ENCODE measurements at places on chromosomes 12 and 14. TPM values are rescaled to one million over a fixed set of nuclear protein-coding genes. Genes with fewer than 3 reads are reported as not detected.

DNA sequence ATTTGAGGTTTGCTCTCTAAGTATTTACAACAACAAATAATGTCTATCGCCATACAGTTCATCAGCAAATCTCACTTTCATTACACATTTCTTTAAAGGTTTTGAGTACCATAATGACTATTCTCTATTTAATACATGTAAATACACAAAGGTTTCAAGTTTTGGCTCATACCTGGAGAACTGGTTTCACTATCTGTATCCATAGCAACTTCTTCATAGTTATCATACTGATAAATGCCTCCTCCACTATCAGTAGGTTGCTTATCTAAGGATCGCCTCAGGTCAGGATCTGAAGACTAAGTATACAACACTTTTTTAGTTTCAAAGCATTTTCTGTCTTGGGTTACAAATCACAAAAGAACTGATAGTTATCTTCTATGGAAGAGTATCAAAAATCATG is 21.4 kb downstream of the ZFC3H1 start:
- DNase-seq = no peak

DNA sequence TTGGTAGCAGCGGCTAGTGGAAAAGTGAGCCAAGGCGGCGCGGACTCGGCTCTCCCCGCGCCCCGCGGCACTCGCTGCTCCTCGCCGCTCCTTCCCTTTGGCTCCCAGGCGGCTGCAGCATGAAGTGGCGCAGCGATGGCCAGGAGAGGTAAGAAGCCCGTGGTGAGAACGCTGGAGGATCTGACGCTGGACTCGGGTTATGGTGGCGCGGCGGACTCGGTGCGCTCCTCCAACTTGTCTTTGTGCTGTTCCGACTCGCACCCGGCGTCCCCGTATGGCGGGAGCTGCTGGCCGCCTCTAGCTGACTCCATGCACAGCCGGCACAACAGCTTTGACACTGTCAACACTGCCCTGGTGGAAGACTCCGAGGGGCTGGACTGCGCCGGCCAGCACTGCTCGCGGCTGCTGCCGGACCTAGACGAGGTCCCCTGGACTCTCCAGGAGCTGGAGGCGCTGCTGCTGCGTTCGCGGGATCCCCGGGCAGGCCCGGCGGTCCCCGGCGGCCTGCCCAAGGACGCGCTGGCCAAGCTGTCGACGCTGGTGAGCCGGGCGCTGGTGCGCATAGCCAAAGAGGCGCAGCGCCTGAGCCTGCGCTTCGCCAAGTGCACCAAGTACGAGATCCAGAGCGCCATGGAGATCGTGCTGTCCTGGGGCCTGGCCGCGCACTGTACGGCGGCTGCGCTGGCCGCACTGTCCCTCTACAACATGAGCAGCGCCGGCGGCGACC is 225.6 kb upstream of the CRY1 start:
- DNase-seq = peak; percentile 32

- no peak for DNase-seq
Measured at GRCh38 chr12:5492562-5492961, 60.7 kb downstream of the NTF3 start.

DNA sequence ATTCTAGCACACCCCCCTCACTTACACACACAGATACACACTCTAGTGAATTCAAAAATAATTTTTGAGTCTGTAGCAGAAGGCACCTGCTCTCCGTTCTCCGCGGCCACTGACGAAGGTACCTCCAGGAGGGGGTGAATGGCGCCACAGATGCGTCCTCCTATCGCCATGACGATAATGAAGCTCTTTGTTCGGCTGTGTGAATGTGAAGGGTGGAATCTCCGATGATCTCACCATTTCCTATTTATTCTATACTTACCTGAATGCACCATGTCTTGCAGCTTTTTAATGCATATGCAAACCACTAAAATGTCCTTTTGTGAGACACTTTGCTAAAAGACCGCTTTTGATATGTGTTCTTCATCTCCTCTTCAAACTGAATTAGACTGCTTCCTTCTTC is 162.7 kb downstream of the EGLN3 start:
- DNase-seq = no peak

GRCh38 chr12:41055875-41056577 is 132.1 kb upstream of the PDZRN4 start:
- no peak for DNase-seq

DNA sequence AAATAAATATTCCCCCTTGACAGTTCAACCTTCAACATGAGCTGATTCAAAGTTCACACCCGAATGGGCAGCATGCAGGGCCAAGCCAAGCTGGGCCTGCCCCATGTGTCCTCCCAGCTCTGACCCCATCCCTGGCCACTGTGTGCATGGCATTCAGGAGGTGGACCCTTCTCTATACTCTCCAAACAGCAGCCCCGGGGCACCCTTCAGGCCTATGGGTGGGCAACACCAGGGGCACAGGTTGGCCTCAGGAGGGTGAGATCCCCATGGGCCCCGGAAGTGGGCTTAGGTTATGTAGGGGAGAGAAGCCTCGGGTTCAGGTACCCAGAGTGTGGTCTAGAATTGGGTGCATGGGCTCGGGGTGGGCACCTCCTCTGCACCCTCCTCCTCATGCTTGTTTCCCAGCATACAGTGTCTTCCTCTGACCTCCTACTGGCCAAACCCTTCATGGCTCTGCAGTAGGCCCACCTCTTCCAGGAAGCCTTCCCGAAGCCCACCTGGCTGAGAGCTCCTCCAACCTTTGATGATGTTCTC is 31.5 kb upstream of the BCL7A start:
- no peak for DNase-seq

GRCh38 chr12:101116911-101117310 is 93.1 kb downstream of the SLC5A8 start:
- DNase-seq = no peak

DNA sequence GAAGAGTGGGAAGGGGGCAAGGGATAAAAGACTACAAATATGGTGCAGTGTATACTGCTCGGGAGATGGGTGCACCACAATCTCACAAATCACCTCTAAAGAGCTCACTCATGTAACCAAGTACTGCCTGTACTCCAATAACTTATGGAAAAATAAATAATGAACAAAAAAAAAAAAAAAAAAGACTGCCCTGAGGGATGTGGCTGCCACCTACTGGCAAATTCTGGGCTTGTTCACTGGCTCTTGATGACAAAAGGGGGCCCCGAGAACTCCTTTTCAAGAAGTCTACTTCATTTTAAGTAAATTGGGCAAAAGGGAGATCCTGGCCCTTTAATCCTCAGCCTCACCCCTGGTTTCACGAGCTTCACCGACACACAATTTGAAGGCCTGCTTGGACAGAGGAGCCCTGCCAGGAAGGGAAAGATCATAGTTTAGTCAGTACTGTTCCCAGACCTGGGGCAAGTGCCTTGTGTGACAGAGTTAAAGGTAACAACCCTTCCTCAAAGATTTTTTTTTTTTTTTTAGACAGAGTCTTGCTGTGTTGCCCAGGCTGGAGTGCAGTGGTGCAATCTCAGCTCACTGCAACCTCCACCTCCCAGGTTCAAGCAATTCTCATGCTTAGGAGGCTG is 26.1 kb upstream of the STAC3 start:
- no peak for DNase-seq

DNA sequence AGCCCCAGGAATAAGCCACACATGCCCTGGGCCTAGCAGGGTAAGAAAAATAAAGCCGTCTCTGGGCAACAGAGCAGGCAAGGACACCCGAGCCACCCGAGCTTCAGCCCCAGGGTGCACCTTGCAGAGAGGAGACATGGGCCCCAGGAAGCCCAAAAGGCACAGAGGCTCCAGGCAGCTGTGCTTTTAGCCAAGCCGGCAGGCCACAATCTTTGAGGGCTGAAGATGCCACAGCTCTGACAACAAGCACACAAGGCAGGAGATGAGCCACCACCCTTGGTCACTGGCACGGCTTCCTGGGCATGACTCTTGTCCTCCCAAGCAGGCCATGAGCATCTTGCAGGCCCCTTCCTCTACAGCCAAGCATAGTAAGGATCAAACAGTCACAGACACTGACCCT is 86.3 kb downstream of the ITPK1 start:
- DNase-seq = no peak

DNA sequence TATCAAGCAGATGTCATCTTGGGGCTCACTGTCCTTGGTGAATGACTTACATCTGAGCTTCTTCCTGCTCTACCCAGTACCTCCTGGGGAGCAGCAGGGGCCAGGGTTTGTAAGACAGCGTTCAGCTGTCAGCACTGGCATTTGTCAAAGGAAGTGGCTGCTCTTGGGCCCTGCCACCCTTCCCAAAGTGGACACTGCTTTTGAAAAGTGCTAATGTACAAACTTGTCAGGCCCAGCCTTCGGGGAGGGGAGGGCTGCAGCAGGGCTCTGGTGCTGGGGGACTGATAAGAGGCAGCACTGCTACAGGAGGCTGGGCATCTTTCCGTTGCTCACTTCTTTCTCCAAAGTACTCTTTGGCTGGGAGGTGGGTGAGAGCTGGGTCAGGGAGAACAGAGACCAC is 59.8 kb upstream of the RBM19 start:
- no peak for DNase-seq

DNA sequence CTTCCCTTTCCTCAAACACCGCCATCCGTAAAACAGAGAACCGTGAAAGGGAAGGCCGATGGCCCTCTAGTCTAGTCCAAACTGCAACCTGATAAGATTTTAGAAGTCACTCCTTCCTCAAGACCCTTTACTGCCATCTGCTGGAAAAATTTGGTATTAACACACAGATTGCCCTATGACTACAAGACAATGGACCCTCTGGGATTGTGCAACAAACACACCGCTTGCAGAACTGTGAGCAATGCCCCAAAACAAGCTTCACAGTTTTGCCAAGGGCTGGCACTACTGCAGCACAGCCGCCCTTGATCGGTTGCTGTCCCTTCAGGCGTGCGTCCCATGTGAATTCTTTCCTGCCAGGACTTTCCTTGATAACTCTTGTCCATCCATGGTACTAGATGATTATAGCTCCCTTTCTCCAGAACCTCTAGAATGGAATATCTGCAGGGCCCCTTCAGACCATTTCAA is 23.1 kb downstream of the LLPH start:
- DNase-seq = peak; percentile 80

DNA sequence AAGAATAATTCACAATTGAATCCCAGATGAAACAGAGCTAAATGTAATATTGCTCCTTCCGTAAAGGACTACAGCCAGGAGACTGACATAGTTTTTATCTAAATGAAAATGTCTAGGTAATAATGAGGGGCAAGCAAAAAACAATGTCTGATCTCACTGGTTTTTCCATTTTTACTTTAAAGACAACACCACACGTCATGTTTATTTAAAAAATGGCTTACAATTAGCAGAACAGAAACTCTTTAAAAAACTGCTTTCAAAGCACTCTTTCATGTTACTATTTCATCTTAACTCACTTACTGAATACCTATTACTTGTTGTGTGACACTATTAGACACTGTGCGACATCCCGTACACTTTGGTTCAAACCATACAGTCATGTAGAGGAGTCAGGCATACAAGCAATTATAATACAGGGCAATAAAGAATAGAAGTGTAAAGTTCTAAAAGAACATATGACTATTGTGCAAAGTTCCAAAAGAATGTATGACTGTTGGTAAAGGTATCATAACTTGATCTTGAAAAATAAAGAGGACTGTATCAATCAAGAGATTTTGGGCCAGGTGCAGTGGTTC is 9.1 kb downstream of the BTBD7 start:
- no peak for DNase-seq

- no peak for DNase-seq
Measured at GRCh38 chr14:34614638-34615037, 15.3 kb downstream of the SNX6 start.

DNA sequence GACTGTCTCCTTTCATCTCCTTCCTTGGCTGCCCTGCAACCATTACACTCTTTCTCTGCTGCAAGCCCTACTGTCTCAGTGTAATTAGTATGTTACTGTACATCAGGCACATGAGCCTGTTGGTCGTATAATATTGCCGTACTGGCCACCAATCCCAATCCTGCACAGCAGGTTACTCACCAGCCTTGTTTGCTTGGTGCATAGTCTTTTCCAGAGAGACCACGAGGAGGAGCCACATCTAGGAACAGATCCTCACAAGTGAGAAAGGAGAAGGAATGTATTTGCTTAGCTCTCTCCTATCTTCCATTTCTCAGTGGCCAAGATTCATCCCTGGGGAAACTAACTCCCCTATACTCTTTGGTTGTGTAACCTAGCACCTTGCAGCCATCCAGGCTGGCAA is 33.0 kb upstream of the BICDL1 start:
- DNase-seq = no peak

- DNase-seq = no peak
Measured at GRCh38 chr12:112161711-112162110, 36.4 kb downstream of the TRAFD1 start.

GRCh38 chr12:79546466-79547043 is 144.2 kb downstream of the PAWR start:
- DNase-seq = no peak

DNA sequence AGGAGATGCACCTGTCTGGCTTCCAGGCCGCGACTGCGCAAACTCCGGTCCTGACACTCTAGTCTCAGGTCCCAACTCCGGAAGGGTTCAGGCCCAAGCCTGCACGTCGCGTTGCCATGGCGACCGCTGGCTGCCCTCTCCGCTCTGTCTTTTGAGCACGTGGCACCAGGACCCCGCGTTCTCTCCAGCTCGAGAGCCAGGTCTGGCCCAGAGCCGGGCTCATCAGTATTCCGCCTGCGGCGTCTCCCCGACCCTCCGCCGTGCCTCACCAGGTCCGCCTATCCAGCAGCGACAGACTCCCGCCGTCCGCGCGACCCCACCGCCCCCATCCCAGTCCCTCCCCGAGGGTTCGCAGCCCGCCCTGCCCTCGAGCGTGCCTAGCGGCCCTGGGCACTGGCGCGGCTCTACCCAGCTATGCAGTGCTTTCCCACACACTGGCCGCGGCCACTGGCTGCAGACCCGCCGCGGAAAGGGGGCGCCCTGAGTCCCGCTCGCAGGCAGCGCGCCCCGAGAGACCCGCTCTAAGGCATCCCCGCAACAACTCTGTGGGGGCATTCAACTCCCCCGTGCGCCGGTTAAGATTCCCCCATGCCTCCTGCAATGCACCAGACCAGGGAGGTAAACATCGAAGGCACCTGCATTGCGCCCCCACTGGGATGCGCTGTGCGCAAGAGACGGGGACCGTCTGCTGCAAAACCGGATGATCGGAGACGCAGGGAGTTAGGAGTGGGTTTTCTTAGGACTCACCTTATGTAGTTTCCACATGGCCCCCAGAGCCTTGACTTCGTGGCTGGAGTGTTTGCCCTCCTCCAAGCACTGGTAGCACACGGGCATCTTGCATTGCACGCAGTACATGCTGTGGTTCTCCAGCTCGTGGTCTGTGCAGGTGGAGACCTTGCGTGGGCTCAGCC is 1.3 kb downstream of the TRIM9 start:
- DNase-seq = peak; percentile 50

DNA sequence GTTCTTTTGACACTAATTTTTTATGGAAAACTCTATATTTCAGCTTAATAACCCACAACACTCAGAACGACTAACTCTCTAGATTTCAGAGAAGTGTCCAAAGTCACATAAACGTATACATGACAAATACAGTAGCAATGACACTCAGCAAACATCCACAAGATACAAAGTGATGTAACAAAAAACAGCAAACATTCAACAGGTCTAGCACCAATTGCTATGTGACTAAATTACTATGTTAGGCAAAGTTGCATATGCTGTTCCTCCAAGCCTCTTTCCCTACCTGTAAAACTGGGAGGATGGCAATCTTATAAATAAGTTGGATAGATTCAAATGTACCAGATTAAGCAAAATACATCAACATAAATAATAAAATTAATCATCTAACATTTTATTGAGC is 1.7 kb downstream of the RECQL start:
- no peak for DNase-seq

Gene MAP3K9
- total RNA-seq = 11.2 TPM

Gene GPR84
- not detected for total RNA-seq

Gene HECTD4
- 49.4 TPM for total RNA-seq

Gene NPAS3
- total RNA-seq = 21.1 TPM

Gene UBC
- total RNA-seq = 673 TPM

Gene NOS1
- total RNA-seq = 0.07 TPM

Gene TMEM121
- total RNA-seq = 12.3 TPM

Gene IL31
- total RNA-seq = not detected

Gene AKAP3
- 3.5 TPM for total RNA-seq

All from neural crest cell (in vitro differentiated cells).